ENCODE measurements at places on chromosomes 7 and 10.

- DNase-seq: no peak
Observed at GRCh38 chr10:12470719-12471118, 121.4 kb downstream of the CAMK1D start.

DNA sequence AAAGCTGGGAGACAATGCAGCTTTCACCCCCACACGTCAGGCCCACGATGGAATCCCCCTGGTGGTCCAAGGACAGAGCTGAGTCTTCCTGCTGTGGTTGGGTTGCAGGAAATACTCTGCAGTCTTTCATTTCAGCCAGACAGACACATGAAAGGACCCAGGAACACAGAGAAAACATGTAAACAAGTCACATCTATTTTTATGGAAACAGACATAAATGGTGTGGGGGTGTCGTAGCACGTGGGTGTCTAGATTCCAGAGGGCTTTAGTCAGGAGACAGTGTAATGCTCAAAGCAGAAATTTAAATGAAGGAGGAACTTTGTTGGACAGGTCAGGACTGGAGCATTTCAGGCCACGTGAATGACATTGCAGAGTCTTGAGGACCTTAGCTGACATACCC, 444.6 kb downstream of the SUGCT start:
- no peak for DNase-seq

DNA sequence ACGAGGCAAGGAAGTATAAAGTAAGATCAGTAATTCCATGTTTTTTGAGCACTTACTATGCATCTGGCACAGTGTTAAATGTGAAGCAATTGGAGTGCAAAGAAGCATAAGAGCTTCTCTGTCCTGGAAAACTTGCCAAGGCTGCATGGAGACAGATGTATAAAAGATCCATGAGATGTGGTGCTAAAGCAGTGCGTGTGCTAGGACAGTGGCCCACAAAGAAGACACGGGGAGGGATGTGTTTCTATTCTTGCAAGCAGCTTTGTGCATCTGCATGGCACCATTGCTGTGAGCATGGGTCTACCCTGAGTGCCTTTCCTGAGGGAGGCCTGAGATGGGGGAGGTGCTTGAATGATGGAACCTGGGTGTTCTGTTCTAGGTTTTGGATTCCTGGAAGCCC, 5.1 kb upstream of the CDHR3 start:
- DNase-seq: no peak

DNA sequence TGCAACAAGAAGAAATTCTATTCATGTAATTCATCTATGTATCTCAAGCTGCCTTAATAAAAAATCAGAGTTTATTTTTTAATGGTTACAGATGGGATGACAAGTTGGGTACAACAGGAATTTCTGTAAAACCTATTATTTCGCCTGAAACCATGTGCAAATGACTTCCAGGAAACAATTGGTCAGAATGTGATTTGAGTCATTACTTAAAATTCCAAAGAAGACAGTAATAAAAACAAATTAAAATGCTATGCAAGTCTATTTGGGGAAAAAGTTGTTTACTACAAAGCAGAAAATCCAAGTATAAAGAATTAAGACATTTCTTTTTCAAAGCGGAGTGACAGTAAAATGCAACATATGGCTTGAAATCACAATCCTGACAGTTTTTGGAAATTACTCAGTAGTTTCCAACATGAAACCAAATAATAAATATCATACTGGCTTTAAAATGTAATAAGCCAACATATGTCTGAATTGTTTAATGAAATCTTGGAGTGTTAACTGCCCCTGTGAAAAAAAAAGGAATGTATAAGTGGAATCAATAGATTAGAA, 41.5 kb upstream of the SEMA3C start:
- no peak for DNase-seq

DNA sequence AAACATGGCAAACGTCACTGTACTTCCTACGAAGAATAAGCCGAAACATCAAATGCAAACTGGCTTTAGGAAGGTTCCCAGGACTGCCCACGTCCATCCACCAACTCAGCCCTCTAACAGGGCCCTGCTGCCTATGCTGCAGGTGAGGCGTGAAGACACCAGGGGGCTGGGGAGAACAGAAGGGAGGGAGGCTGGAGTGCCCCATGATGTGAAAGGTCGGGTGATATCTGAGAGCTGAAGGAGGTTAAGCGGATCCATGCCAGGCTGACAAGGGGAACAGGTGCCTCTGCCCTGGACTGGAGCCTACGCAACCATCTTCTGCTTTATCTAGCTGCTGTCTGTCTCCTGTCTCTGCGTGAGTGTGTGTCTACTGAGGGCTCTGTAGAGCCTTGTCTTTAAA, 40.2 kb upstream of the ATP6V0A4 start:
- DNase-seq: no peak

GRCh38 chr10:56063642-56064041, 297.4 kb downstream of the ZWINT start:
- DNase-seq: no peak

DNA sequence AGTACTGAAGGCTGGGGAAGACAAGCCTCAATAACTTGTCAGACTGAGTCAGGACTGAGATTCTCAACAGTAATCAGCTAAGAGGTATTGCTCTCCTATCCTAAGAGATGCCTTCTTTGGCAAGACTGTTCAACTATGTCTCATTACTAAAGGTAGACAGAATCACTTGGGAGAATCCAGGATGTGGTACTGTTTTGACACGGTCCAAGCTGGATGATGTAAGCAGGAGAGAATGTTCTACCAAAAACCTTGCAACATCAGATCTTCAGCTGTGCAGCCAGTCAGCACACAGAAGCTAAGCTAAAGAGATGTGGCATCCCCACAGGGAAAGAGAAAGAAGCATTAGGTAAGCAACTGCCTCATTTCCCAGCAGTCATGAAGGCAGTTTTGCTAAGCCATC, 391.4 kb downstream of the NRG3 start:
- DNase-seq: no peak

- no peak for DNase-seq
Observed at GRCh38 chr10:99470327-99470726, 39.9 kb upstream of the GOT1 start.

- DNase-seq: peak; percentile 84
Observed at GRCh38 chr7:101308245-101309085, 13.1 kb downstream of the IFT22 start.

DNA sequence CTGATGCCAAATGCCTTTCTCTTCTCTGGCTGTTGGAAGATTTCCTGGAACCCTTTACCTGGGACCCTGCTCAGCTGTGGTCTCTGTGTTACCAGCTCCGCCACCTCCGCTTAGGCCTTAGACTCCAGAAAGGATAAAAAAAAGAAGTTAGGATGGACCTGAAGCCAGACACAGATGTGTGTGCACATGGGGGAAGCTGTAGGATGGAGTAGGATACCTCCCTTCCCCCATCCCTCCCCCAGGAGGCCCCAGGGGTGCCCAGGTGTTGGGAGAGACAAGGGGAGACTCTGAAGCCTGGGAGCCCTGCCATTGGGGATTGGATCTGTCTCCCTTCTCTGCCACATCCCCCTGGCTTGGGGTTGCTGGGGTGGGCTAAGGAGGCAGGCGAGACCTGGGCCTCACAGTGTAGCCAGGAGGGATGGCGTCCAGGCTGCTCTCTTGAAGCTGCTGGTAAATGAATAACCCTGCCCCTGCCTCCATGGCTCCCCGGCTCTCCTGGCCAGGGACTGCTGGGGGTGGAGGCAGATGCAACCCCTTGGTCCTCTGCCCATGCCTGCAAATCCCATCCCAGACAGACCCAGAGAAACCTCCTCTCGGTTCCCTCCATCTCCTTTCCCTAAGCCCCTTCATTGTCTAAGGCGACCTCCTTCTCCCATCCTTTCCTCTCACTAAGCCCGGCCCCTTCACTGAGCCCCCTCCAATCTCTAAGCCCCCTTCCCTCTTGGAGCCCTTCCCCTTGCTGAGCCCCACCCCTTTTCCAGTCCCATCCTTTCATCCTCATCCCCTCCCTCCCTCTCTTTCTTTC, 8.0 kb downstream of the CLDN3 start:
- no peak for DNase-seq

GRCh38 chr7:55537458-55537990, 34.8 kb downstream of the VOPP1 start:
- DNase-seq: no peak

DNA sequence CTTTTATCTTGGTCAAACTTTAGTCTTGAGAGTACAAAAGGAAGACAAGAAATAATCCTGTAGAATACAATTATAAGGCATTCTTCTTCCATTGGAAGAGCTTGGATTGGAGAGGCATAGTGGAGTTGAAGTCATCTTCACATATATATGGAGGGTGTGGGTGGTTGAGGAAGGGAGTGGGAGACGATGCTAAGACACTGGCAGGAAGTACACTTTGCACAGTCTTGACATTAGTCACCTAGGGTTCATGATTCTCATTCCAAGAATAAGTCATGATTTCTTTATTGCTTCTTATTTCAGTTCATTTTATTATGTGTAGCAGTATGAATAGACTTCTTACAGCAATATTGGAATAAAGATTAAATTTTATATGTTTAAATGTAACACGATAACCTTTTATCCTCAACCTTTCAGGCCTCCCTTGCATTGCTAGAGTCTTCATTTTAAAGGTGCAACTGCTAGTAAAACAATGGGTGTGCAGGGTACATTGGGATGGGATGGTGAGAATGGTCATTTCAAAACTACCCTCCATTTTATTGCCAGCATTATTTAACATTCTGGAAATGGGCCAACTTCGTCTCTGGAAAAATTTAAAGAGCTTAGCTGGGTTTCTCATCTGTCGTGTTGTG, 12.3 kb upstream of the SLC26A3 start:
- DNase-seq: no peak

DNA sequence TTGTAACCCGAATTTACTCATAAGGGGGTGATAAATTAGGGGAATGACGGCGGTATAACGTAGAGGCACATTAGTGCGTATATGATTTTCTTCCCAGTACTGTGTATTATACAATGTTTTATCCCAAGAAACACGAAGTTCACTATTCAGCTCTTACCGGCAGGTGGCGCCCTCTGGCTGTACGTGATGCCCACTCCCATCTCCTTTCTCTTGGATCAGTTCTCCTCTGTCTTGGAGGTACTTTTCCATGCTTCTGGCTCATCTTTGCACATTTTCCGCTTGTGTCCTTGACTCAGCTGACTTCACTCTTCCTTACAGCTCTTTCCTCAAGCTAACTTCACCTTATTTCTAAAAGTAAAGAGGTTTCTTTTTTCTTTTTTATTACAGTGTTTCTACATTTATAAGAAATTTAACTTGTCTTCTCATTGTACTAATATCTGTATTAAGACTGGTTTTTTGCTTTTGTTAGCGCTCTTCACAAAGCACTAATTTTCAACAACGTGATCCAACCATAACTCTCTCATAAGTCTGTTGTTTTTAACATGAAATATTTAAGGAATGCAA, 21.3 kb downstream of the TMEM176B start:
- peak; percentile 88 for DNase-seq

DNA sequence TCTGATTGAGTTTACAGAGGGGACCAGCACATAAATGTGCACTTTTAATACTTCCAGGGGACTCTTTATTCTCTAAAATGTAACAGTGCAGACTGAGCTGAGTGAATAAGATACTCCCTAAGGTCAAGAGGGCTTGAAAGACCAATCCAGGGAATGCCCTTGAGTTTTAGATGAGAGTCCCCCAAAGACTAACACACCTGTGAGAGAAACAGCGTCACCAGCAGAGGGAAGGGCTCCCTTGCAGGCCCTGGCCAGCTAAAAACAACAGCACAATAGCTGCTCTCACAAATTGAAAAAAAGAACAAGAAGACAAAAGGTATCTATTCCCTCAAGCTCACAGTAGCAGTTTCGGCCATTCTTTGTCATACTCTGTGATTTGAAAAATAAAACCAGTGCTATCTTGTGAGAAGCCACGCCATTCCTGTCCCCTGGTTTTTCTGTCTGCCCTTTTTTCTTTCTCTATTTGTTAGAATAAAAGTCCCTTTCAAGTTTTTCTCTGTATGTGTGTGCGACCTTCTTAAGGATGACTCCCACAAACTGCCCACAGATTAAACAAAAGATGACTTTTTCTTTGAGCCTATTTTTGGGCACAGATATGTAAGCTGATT, 230.4 kb upstream of the BMPER start:
- no peak for DNase-seq

DNA sequence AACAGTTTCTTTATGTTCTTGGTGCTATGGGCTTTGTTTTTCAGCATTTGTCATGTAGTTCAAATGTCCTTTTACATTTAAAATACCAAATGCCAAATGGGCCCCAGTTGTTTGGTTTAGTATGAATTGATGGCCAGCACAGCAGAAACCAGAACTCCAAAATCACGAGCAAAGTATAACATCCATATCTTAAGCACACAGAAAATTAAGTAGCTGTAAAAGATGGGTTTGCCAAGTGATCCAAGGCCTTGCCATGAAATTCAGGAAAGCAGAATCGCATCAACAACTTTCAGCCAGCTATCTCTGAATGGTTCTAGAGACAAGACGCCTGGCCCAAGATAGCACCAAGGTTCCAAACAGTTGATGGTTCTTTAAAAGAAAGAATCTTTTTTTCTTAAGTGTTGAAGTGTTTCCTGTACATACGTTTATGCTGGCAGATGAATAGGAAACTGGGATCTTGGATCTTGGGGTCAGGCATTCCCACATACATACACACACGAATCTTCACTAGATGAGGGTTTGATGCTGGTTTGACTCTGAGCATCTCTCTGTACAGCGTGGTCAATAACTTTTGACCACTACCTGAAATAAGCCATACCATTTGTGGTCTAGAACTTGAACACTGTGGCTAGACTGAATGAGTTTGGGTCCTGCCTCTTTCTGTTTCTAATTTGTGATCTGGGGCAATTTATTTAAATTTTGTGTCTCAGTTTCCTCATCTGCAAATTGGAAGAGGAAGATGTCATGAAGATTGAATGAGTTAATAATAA, 711.8 kb downstream of the KCNMA1 start:
- DNase-seq: no peak

- DNase-seq: no peak
Observed at GRCh38 chr10:86292462-86293395, 73.9 kb downstream of the GRID1 start.

DNA sequence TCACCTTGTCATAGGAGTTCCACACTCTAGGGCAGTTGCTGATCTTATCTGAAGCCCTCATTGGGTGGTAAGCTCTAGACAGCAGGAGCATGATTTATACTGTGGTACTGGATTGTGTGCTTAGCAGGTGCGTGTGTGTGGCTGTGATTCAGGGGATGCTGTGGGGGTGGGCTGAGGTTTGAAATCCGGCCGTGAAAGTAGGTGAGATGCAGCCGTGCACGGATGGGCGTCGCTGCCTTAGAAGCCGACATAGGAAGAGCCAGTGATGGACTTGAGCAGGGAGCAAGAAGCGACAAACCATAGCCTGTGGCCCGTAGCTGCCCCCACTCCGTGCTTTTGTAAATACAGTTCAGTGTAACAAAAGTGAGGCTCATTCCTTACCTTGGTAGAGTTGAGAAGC, 38.2 kb downstream of the PROSER2 start:
- DNase-seq: no peak

DNA sequence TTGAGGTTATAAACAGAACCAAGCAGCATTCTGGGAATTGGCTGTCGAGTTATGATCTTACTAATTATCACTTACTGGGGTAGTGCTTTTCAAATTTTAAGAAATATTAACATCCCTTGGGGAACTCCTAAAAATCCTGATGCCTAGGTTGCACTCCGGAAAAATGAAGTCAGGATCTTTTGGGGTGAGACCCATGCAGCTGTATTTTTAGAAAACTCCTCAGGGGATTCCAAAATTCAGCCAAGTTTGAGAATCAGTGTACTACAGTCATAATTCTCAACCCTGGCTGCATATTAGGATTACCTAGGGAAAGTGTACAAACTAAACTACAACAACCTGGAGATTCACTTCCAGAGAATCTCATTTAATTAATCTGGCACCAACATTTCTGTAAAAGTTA, 17.2 kb upstream of the PPP1R9A start:
- DNase-seq: no peak
